ENCODE measurements at places on chromosomes 11 and 22. TPM values are rescaled to one million over a fixed set of nuclear protein-coding genes. Genes with fewer than 3 reads are reported as not detected.

DNA sequence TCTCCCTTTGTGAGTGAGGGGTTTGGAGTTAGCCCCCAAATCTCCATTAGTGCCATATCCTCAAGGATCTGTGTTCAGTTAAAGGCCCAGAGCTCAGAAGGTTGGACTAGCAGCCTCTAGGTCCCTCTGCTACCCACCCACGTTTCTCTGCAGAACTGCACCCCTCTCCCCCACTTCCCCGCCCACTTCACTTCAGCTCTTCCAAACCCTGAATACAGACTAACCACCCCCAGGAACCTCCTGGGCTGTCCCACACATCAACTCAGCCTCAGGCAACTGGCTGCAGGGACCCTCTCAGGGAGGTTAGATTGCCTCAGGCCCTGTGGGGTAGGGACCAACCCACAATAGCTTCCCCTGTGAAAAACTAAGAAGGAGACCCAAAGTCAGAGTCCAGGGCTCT lies 840 bp downstream of the VPREB3 start:
- DNase-seq = no peak

DNA sequence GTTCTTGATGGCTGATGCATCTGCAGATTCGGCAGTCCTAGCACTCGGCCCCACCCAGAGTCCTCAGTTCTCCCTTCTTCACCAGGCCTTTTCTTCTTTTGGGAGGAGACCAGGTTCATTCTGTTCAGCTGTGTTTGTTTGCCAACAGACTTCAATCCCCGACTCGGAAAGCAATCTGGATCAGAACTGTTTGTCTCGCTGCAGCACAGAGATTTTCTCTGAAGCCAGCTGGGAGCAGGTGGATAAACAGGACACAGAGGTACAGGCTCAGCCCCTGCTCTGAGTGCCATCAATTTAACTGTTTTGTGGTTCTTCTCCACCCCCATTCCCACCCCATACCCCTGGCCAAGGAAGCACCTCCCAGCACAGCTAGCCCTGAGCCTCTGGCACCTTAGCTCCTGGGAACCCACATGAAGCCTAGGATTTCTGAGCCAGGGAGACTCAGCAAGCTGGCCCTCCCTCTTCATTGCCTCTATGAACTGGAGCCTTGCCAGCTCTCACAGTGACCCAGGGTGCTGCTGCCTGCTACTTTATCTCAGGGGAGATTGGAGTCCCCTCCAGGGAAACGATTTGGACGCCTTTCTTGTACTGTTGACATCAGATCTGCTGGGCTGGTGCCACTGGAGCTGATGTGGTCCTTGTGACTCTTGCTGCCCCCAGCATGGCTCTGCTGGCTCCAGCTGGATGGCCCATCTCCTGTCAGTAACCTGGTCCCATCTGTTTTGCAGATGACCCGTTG lies 58.2 kb upstream of the HORMAD2 start:
- DNase-seq = no peak

Gene PRG2
- total RNA-seq = 1.6 TPM

DNA sequence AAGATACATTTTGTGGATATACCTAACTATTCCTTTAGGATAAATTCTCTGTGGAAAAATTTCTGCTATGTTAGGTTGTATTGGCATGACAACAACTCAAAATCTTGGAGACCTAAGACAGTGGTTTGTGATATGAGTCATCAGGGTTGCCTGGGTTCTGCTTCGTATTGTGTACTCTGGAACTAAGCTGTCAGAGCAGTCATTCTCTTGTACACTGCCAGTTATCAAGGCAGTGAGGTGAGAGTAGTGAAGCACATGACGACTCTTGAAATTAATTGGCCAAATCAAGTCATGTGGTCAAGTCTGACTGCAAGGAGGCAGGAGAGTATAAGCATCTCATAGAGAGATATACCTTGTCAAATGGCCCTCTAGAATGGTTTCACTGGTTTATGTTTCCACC lies 104.4 kb downstream of the FANCF start:
- DNase-seq = peak; percentile 4

Gene PTPN5
- not detected for total RNA-seq

All from activated CD4-positive, alpha-beta T cell treated with anti-CD3 and anti-CD28 coated beads for 36 hours (primary cell).